ENCODE measurements at places on chromosomes 11 and 22. TPM values are rescaled to one million over a fixed set of nuclear protein-coding genes. Genes with fewer than 3 reads are reported as not detected.
A peak's percentile ranks its signal among the peaks of the same experiment; 100 is the strongest.

DNA sequence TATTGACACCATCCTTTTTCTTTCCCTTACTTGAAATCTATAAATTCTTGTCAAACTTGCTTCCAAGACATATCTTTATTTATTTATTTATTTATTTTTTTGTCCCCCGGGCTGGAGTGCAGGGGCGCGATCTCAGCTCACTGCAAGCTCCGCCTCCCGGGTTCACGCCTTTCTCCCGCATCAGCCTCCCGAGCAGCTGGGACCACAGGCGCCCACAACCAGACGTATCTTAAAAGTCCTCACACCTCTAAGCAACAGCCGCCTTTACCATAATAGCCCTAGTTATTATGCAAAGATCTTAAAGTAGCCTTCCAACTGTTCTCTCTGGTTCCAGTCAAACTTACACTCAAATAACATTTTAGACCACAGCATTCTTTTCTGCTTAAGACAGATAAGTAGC is 657.0 kb upstream of the B3GAT1 start:
- no peak for ATAC-seq

DNA sequence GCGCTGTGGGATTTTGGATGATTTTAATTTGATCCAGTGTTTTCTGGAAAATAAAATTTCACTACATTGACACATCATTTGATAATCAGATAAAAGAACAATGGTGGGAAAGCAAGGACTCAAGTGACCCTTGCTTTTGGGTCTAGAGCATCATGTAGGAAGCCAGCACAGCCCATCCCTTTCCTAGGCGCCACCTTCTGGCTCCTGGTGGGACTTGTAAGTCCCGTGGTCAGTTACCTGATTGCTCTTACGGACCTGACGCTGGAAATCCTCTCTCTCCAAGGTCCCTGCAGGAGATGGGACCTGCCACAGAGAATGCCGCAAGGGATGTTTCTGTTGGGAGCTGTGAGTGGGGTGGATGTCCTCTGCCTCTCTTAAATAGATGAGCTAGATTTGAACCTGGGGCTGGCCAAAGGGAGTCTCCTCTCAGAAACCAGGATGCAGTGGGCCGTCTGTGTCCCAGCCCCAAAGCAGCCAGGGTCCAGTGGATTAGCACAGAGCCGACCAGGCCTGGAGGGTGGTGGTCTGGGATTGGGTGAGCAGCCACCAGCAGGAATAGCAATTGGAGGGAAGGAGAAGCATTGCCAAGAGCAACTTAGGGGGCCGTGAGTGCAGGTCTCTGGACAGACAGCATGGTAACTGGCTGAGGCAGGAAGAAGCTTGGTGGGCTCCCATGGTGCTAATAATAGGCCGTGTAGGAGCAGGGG is 21.7 kb downstream of the TIMP3 start:
- ATAC-seq = no peak

DNA sequence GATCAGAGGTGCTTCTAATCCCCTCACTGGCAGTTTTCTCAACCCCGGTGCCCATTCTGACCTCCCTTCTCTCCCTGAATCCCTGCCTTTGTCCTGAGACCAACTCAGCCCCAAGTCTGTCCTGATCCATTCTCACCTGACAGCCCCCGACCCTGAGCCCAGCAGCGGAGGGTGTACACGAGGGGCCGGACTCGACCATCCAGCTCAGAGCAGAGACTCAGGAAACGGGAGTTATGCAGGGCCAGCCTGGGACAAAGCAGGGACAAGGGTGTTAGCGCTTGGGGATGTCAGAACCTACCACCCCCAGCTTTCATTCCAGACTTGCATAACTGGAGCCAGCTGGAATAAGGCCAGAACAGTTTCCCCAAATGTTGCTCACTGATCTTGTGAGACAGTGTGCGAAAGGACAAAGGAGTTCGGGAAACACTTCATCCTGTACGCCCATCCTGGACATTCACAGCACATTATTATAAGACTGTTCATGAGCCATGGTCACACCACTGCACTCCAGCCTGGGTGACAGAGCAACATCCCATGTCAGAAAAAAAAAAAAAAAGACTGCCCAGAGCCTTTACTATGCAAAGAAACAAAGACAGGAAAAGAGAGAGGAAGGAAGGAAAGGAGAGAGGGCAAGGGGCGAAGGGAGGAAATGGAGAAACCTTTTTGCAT is 3.5 kb upstream of the EEF1G start:
- no peak for ATAC-seq

DNA sequence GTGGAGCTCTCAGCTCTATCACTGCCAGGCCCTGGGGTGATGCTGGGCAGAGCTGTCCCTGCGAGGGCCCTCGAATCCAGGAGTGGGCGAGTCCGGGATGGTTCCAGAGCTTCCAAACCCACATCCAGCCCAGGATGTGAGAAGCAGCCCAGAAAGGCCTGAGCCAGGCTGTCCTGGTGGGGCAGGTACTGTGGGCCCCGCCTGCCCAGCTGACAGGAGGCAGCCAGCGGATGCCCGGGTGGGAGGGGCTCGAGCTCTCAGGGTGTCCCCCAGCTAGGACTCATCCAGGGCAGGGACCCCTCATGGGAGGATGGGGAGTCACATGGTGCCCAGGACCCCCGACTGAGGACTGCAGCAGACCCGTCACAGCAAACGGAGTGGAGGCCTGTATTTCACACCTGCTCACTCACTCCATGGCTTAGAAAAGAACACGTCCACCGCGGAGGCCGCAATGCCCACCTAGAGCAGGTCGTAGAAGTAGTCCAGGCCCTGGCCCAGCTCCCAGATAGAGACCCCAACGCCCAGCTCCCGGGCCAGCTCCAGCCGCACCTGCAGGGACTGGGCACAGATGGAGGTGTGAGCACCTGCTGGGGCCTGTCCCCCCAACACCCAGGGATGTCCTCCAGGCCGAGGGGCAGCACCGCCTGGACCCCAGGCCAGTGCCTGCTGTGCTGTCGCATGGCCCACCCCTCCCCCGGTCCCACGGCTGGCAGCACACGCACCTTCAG is 26.9 kb downstream of the TSPAN4 start:
- ATAC-seq = peak; percentile 2

GRCh38 chr11:47948137-47948536 is 32.2 kb upstream of the PTPRJ start:
- ATAC-seq = no peak

GRCh38 chr11:13280092-13280722 is 2.6 kb downstream of the BMAL1 start:
- no peak for ATAC-seq

DNA sequence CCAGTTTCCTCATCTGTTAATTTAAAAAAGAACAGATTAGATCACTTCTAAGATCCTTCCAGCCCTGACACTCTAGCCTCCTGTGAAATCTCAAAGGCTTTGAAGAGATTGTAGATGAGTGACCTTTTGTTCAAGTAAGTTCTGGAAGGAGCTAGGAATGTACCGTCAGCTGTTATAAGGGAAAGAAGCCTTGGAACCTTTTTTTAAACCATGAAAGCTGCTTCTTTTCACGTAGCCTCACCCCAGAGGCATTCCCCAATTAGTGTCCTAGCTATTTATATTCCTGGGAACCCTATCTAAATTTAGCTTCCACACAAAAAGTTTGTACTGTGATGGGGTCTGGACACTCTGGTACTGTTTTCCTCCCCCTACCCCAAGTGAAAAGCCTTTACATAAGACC is 35.8 kb upstream of the SLN start:
- no peak for ATAC-seq

- ATAC-seq = peak; percentile 99
These were observed 11.7 kb upstream of the PATL1 start for GRCh38 chr11:59680287-59681154.

DNA sequence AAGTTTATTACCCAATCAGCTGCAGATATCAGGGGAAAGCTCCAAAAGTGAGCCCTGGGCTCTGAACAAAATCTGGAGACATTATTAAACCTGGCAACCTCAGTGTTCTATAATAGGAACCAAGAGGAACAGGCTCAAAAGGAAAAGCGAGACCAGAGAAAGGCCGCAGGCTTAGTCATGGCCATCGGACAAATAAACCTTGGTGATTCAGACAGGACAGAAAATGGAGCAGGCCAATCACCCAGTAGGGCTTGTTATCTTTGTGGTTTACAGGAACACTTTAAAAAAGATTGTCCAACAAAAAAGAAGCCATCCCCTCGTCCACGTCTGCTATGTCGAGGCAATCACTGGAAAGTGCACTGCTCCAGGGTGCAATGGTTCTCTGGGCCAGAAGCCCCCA is 7.7 kb upstream of the PANX1 start:
- no peak for ATAC-seq

DNA sequence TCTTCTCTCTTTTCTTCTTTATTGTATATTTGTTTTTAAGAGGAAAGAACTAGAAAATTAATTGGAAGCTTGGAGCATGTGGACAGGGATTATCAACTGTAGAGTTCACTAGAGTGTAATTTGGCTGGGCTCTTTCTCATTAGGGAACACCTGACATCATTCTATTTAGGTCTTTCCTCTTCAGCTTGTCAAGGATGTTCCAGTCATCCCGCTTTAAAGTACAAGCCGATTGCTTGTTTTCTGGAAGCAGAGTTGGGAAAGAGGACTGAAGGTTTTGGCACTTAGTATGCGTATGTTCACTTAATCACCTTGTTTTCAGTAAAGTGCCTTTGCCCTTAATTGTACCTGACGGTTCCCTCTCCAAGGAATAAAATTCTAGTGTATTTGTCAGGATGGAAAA is 111.6 kb downstream of the WNT11 start:
- no peak for ATAC-seq

- ATAC-seq = peak; percentile 68
These were observed 22.3 kb downstream of the HPS4 start for GRCh38 chr22:26461188-26461810.

- peak; percentile 92 for ATAC-seq
These were observed 31.9 kb downstream of the ANKK1 start for GRCh38 chr11:113419454-113420003.

GRCh38 chr22:37324340-37325038 is 42.2 kb downstream of the CYTH4 start:
- no peak for ATAC-seq

DNA sequence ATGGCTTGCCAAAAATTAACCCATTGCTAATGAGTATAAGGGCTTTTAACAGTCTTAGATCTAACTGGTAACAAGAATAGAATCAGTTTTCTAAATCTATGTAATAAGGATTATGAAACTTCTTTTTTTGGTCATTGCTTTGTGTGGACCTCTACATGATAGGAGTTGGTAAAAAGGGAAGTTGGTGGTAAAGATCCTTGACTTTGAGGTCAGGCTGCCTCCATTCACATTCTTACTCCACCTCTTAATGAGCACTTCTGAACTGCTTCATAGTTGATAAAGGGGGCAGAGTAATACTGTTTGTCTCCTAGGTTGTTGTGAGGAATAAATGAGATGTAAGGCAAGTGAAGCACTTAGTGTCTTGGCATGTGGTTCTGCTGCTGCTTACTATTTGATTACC is 10.6 kb downstream of the EIF3M start:
- ATAC-seq = no peak

GRCh38 chr11:132208477-132209055 is 838.2 kb downstream of the NTM start:
- ATAC-seq = no peak

- ATAC-seq = no peak
These were observed 466.5 kb downstream of the FAM181B start for GRCh38 chr11:82267186-82267585.

GRCh38 chr22:40334060-40334459 is 12.2 kb upstream of the ADSL start:
- ATAC-seq = no peak

GRCh38 chr11:19379465-19379864 is 138.7 kb upstream of the E2F8 start:
- no peak for ATAC-seq

DNA sequence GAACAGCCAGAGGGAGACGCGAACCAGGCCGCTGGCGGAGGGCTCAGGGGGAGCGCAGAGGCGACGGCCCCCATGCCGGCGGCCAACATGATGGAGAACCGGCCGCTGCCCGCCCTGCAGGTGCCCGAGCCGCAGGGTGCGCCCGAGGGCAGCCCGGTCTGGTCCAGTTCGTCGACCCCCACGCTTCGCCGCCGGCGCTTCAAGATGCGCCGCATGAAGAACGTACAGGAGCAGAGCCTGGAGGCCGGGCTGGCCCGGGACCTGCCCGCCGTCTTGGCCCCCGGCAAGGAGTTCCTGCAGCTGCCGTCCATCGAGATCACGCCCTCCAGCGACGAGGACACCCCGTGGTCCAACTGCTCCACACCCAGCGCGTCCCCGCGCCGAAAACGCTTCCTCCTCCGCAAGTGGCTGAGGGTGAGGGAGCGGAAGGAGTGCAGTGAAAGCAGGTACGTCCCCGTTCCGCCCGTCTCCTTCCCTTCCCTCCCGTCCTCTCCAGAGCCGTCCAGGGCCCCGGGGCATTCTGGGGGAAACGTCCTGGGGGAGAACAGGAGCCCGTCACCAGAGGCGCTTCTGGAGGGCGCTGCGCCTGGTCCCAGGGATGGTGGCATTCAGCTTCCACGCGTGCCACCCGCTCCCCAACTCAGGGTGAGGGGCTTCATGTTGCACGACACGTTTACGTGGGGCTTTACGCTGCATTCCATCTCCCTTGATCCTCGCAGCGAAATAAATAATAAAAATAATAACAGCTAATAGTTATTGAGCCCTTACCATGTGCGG is 840 bp downstream of the GRAMD1B start:
- ATAC-seq = peak; percentile 80

- no peak for ATAC-seq
These were observed 48.6 kb upstream of the SLC22A12 start for GRCh38 chr11:64542172-64543125.

Gene AQP11
- 7.9 TPM for total RNA-seq

Gene NRIP3
- total RNA-seq = 8.5 TPM

Gene CALCB
- 2.3 TPM for total RNA-seq

Gene SLC22A6
- 0.09 TPM for total RNA-seq

Gene CD3G
- total RNA-seq = 0.24 TPM

Gene APOBEC3C
- 32.5 TPM for total RNA-seq

Gene CCND1
- total RNA-seq = 6.9 TPM

Gene MMP10
- total RNA-seq = not detected

Gene KCNK4
- total RNA-seq = 0.31 TPM

Gene MS4A6E
- total RNA-seq = not detected

Gene OR52N4
- total RNA-seq = 0.38 TPM

Gene RFPL2
- total RNA-seq = 1.3 TPM

Gene MS4A1
- total RNA-seq = not detected

Gene MUC2
- 4.1 TPM for total RNA-seq

Data from motor neuron (in vitro differentiated cells).